ENCODE measurements at places on chromosomes 5 and 9.

DNA sequence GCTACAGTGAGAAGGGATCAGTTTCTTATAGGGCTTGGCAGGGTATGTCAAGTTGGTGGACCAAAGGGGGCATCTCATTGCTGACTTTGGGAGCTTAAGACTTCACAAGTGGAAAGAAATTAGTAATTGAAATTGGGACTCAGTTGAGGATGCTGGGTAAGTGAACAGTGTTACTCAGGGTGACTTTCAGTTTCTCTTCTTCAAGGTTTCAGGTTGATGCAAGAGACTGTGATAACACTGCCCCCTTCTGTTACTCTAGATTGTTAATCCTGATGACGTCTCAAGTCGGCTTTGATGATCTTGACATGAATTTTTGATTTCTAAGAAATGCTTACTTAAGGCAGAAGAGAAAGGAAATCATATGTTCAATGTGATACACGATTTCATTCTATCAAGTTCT is 21.3 kb downstream of the KCTD16 start:
- DNase-seq = peak; percentile 14

DNA sequence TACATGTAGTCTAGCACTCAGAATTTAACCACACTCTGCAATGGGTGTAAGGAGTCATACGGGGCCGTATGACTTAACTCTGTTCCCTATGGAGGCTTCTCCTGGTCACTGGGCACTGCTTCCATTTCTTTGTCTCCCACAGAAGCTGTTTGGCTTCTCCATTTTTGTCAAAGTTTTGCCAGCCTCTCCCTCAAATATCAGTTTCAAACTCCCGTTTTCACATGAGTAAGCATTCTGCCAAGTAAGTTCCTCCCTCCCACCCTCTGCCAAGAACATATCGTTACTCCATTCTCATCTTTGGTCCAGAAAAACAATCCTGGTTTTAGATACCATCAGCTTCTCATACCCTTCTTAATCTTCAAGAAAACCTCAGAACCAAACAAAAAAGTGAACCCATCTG is 6.1 kb downstream of the AFAP1L1 start:
- DNase-seq = no peak

DNA sequence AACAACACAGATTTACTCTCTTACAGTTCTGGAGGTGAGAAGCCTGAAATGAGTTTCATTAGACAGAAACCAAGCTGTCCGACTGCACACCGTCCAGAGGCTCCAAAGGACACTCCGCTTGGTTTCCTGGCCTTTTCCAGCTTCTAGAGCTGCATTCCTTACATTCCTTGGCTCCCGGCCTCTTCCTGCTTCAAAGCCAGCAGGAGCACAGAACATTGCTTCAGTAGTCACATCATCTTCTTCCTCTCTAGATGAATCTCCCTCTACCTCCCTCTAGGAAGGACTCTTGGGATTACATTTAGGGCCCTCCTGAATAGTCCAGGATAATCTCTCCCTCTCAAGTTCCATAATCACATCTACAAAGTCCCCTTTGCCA is 213.3 kb downstream of the CDK5RAP2 start:
- no peak for DNase-seq

DNA sequence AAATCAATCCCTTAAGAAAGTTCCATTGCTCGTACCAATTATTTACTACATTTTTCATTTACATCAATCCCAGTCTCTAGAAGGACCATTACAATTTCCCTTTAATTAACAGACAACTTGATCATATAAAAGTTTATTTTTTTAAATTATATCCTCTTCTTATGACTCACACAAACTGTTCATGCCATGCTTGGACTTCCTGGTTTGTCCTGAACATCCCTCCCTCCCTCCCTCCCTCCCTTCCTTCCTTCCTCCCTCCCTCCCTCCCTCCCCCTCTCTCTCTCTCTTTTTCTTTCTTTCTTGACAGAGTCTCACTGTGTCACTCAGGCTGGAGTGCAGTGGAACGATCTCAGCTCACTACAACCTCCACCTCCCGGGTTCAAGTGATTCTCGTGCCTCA is 11.6 kb upstream of the CLTB start:
- no peak for DNase-seq

DNA sequence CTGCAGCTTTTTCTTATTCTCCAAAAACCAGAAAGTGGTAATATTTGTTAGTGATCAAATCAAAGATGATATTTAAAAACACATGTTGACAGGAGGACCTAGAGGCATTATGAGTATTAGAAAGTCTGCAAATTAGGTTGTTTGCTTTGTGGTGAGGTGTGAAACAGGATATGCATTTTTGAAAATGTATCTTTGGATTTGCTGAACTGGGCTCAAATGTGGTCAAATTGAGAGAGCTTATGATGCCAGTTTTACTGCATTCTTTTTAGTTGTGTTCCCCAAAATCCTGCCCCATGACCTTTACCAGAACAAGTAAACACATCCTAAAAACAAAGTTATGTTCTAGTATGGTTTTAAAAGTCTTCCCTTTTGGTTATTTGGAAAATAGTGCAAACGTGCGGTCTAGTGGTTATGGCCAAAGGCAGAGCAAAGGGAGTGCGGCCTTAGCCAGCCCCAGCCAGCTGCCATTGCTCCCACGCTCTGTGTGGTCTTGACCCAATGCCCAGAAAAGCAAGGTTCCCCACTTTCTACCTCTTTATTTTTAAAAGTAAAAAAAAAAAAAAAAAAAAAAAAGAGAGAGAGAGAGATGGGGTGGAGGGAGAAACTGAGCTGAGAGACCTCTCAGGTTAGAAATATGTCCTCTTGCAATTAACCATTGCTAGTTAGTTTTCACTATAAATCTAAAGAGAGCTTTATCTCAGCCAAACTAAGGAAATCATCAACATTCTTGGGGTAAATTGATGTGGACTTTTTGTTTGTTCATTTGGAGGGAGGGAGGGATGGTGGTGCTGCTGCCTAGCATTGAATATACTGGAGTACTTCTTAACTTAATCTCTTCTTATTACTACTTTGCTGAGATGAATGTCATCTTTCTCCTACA is 176.6 kb downstream of the ARHGAP26 start:
- no peak for DNase-seq

DNA sequence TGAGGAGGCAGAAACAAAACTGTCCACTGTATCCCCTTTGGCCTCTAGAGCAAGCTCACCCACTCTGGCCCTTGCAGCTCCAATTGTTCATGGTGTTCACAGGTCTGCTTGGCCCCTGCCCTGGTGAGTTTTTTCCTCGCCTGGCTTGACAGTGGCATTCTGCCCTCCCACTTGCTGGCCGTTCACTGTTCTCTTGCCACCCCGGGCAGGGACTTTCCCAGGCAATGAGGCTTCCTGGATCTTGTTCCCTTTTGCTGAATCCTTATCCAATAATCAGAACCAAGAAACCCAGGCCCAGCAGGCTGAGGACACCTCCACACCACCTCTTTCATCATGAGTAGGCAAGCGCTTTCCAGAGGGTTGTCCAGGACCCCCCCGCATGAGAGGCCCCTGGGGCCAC is 31.2 kb downstream of the ZNF618 start:
- DNase-seq = no peak

- no peak for DNase-seq
These were observed 18.4 kb downstream of the ADAMTS16 start for GRCh38 chr5:5158472-5158895.

DNA sequence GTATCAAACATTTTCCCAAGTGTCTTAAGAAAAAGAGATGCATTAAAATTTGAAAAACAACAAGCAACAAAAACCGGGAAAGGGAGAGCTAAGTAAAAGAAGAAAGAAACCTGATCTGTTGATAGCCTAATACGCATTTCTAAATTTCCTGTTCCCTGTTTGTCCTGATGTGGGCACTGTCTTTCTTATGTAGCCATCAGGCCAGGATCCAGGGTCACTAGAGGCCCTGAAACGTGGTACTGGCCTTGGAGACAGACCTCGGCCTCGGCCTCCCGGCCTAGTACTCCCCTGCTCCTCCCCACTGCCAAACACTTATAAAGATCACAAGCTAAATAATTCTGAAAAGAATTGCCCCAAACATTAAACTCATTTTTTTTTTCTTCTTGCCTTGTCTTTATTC is 547.2 kb downstream of the IRX1 start:
- no peak for DNase-seq

Data from NCI-H526 (cell line).